Dermis blood vessel endothelial cell (primary cell): ENCODE measurements at places on chromosomes 5 and 9.

- no peak for DNase-seq
These were observed 7.8 kb downstream of the AIF1L start for GRCh38 chr9:131104016-131104740.

- DNase-seq = no peak
These were observed 92.8 kb upstream of the CAST start for GRCh38 chr5:96569332-96569731.

DNA sequence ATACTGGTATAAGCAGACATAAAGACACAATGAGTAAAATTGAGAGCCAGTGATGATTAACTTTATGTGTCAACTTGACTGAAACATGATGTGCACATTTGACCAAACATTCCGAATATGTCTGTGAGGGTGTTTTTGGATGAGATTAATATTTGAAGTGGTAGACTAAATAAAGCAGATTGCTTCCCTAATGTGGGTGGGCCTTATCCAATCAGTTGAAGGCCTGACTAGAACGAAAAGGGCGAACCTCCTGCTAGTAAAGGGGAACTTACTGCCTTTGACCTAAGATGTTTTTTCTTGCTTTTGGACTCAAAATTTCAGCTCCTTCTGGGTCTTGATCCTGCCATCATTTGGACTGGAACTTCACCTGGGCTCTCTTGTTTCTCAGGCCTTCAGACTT is 1387.7 kb upstream of the CDH6 start:
- no peak for DNase-seq

DNA sequence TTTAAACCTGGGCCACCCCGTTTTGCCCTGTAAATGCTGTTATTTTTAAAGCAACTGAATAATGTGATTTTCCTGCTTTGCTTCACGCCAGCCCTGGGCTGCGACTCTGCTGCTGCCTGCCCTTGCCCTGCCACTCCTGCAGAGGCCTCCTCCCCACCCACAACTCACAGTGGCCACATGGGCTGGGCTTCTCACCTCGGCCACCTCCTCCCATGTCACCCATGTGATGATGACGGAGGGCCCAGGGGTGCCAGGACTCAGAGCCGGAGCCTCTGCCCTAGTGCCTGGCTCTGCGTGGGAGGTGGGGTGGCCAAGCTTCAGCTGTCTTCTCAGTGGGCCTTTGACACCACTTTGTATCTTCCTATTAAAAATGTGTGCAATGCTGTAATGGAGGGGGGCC is 48.1 kb upstream of the NKD2 start:
- DNase-seq = no peak

GRCh38 chr9:89597711-89598362 is 7.0 kb upstream of the GADD45G start:
- DNase-seq = peak; percentile 78

- peak; percentile 63 for DNase-seq
These were observed 5.7 kb downstream of the MAPKAP1 start for GRCh38 chr9:125701351-125701750.

- no peak for DNase-seq
These were observed 199.3 kb upstream of the CDH6 start for GRCh38 chr5:30994176-30994575.

DNA sequence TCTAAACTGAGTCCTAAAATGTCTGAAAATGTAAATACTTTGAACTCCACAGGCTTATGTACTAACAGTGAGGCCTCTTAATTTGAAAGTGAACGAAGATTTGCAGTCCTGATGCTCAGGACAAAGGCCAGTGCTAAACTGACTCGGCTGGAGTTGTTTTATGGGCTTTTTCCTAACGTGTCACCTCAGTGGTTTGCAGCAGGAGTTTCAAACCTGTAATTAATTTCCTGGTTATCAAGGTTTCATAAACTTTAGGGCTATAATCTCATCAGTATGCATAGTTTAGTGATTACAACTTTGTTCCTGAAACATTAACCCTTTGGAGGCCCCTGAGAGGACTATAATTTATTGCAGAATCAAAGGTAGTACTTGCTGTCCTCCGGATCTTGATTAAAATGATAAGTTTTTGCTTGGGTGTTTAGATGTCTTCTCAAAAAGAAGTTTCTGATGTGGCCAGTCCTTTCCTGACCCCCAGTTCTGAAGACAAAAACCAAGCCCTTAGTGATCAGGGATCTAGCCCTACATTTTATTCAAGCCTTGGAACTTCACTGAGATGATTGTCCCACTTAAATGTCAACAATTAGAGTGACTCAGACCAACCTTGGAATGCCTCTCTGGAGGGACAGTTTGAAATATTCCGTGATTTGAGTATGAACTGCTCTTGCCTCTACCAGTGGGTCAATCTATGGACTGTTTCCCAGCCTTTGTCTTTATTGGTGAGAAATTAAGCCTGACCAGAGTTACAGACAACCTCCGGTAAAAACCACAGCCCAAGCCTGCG is 11.1 kb upstream of the S100Z start:
- DNase-seq = peak; percentile 35

- DNase-seq = no peak
These were observed 57.6 kb upstream of the HTR4 start for GRCh38 chr5:148711961-148712360.

- no peak for DNase-seq
These were observed 208.0 kb upstream of the ANKRD55 start for GRCh38 chr5:56440871-56441740.

GRCh38 chr5:41094871-41095270 is 23.7 kb upstream of the MROH2B start:
- peak; percentile 1 for DNase-seq

- no peak for DNase-seq
These were observed 6.3 kb downstream of the ERBIN start for GRCh38 chr5:65932676-65933075.

- DNase-seq = no peak
These were observed 45.0 kb upstream of the NR3C1 start for GRCh38 chr5:143448518-143448917.

- no peak for DNase-seq
These were observed 167.6 kb upstream of the OTULINL start for GRCh38 chr5:14414007-14414406.

GRCh38 chr9:133111808-133112662 is 9.0 kb downstream of the RALGDS start:
- no peak for DNase-seq

GRCh38 chr5:158278216-158278925 is 419.4 kb upstream of the CLINT1 start:
- no peak for DNase-seq

DNA sequence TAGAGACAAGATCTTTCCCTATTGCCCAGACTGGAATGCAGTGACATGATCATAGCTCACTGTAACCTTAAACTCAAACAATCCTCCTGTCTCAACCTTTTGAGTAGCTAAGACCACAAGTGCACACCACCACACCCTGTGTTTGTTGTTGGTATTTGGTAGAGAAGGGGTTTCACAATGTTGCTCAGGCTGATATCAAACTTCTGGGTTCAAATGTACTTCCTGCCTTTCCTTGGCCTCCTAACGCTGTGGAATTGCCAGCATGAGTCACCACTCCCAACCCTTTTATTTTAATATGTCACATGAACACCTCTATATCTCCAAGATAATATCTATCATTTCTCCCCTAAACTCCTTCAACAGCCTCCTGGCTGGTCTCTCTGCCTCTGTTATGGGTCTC is 719.0 kb downstream of the PTPRD start:
- DNase-seq = no peak

- peak; percentile 90 for DNase-seq
These were observed 28.3 kb downstream of the RAI14 start for GRCh38 chr5:34684281-34684979.

GRCh38 chr5:15844253-15844652 is 335.3 kb downstream of the MARCHF11 start:
- DNase-seq = no peak

- DNase-seq = no peak
These were observed 114.0 kb downstream of the CARTPT start for GRCh38 chr5:71832812-71833715.

GRCh38 chr5:131906668-131907067 is 38.8 kb downstream of the MEIKIN start:
- DNase-seq = no peak

- DNase-seq = no peak
These were observed 1146.8 kb downstream of the MAT2B start for GRCh38 chr5:164652276-164652660.

- no peak for DNase-seq
These were observed 163.2 kb downstream of the SH3GL2 start for GRCh38 chr9:17742067-17742466.

- DNase-seq = no peak
These were observed 307.5 kb upstream of the IRX2 start for GRCh38 chr5:3058942-3059341.

GRCh38 chr5:31935496-31936369 is 238.4 kb downstream of the GOLPH3 start:
- no peak for DNase-seq

DNA sequence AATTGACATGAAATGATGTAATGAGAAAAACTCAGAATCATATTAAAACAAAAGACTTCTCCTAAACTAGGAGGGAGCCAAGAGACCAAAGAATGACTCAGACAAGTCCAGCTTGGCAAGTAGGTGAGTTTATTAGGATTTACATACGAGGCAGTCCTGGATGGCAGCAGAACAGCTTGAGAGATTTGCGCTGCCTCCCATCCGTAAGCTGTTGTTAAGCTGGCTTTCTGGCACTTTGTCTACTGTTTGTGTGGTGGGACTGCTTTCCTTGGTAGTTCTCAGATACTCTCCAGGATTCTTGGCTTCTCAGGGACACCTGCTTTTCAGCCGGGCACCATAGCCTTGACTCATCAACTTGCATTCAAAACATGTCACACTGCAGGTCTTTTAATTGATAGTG is 57.6 kb downstream of the COX7C start:
- no peak for DNase-seq

GRCh38 chr5:163642904-163643303 is 137.5 kb downstream of the MAT2B start:
- DNase-seq = no peak

DNA sequence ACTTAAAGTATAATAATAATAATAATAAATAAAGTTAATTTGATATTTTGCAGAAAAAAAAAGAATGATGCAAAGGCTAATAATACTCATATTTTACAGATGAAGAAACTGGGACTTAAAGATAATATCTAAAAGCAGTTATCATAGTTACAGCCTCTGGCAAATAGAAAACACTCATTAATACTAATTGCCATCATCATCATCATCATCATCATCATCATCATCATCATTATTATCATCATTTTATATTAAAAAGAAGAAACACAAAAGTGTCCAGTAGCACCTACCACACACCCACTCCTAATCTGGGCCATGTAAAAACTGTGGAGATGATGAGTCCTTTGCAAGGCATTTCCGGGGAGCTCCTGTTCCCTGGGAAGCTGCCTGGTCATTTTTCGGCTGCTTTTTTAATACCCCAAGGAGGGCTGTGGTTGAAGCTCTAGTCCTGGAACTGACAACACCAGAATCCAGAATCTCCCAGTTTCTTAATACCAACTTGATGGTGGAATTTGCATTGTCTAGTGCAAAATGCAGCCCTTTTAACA is 70.8 kb downstream of the HTR4 start:
- DNase-seq = no peak

DNA sequence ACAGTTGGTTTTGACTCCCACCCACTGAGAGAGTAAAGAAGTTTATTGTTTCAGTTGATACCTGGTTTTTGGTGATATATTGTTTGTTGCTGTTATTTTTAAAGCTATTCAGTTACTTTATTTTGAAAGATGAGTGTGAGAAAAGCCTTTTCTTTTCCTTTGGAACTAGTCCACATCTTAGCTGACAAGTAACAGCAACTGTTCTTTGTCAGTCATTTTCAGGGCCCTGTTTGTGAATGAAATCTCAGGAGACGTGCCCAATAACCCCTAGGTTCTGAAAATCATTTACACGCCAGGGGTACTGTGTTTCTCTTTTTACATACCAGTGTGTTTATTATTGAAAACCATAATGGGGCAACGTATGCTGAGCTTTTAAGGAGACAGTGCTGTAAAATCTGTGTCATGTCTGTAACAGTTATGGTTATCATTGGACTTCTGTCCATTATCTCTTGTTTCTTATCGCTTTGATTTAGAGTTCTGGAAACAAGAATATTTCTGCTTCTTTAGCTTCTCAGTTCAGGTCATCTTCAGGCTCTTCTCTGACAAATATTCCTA is 75.0 kb downstream of the LIX1 start:
- no peak for DNase-seq

GRCh38 chr9:133735415-133735775 is 2.8 kb downstream of the SARDH start:
- no peak for DNase-seq

GRCh38 chr9:123375469-123376132 is 19.6 kb downstream of the CRB2 start:
- no peak for DNase-seq

GRCh38 chr9:98644011-98644410 is 64.7 kb downstream of the GABBR2 start:
- DNase-seq = no peak

DNA sequence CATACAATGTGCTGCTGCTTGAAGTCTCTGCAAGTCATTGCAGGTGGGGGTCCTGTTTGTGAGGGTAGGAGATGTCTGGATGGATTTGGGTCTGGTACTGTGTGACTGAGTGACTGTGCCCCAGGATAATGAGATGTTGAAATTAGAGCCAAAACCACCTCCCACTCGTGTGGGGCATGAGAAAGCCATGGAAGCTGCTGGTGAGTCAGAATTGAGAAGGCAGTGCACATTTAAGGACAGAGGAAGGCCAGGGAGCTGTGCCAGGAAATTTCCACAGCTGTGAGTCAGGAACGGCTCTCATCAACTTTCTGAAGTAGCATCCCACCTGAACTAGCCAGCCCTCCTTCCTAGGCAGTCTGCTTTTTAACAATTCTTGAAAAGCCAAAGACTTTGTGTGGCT is 229.8 kb downstream of the DRD1 start:
- no peak for DNase-seq

- no peak for DNase-seq
These were observed 180.5 kb upstream of the TUT7 start for GRCh38 chr9:86534572-86535258.

- DNase-seq = no peak
These were observed 200.4 kb downstream of the SREK1 start for GRCh38 chr5:66344544-66344943.

- DNase-seq = peak; percentile 75
These were observed 97.1 kb downstream of the ENC1 start for GRCh38 chr5:74543162-74543995.

DNA sequence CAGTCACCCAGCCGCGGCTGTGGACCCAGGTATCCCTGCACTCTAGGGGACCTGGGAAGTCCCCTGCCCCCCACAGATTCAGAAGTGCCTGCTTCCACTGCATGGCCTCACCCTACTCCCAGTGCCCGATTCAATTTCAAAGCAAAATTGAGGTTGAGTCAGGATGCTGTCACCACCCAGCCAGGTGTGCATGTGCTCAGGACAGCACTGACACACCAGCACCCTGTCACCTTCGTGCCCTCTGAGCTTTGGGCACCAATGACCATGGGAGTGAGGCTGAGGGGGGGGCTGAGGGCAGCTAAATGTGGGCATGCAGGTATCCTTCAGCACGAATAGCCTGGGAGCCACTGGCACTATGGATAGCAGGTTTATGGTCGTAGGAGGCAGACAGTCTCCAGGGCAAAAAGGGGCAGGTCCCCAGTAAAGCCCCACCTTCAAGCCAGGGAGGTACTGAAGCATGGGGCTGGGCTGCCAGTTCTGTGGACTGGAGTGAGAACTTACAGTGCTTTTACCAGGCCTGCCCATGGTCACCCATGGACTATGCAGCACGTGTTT is 1151.6 kb upstream of the CDH6 start:
- no peak for DNase-seq

- DNase-seq = no peak
These were observed 177.7 kb downstream of the NDUFS4 start for GRCh38 chr5:53738105-53738504.
